ENCODE measurements at places on chromosomes 16 and 17. TPM values are rescaled to one million over a fixed set of nuclear protein-coding genes. Genes with fewer than 3 reads are reported as not detected.

DNA sequence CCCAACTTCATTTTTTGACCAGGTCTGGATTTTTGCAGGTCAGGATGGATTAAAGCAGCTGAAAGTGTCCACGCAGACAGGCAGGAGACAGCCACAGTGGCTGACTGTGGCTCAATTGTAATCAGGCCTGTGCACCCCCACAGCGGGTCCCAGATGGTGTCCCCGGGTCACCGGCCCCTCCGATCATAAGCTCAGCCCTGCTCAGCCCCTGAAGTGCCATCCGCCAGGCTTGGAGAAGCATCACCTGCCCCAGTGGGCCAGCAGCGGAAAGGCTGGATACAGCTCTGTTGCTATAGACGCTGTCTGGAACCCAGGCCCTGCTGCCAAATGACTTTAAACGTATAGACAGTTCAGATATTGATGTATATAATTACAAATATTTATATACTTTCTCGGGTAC lies 60.6 kb downstream of the RPH3AL start:
- H3K4me3 ChIP-seq = no peak overlapping the region
- H3K36me3 ChIP-seq = no peaks in the 10 kb centered on the region
- no peaks in the 10 kb centered on the region for H3K4me1 ChIP-seq
- no peak for DNase-seq

- H3K27me3 ChIP-seq = peaks cover 6% of the 10 kb centered on the region
- no peak overlapping the region for H3K27ac ChIP-seq
- no peak overlapping the region for H3K4me3 ChIP-seq
- H3K36me3 ChIP-seq = no peaks in the 10 kb centered on the region
- no peaks in the 10 kb centered on the region for H3K4me1 ChIP-seq
Measured at GRCh38 chr17:33197342-33197741, 95.8 kb downstream of the ASIC2 start.

- no peak for DNase-seq
- no peaks in the 10 kb centered on the region for H3K4me1 ChIP-seq
- H3K27me3 ChIP-seq = no peaks in the 10 kb centered on the region
- H3K4me3 ChIP-seq = no peak within 1 kb of the TSS
- no peak within 1 kb of the TSS for H3K27ac ChIP-seq
Measured at GRCh38 chr17:74545843-74546230, at the start of gene CD300C. TSS of gene CD300C (minus strand) at chr17:74546115. CDS start at chr17:74545782, 333 bp downstream.

TLCD1 gene
- total RNA-seq = 3.6 TPM

Data from IMR-90 (cell line).